ENCODE measurements at places on chromosomes 6 and 20.
A peak's percentile ranks its signal among the peaks of the same experiment; 100 is the strongest.

DNA sequence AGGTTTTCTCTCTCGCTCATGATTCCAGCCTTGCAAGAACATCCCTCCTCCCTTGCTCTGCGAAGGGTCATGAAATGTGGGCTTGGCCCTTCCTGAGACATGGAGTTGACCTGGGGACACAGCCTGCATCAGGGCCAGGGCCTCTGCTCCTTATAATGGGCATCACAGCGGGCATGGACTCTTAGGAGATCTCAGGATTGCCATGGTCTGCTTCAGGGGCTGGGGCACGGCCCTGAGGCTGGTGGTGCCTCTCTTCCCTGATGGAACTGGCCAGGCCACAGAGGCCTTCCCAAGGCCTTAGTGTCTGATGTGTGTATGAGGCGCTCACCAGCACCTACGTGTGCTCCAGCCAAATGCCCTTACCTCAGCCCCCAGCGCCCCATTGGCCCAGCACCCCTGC lies 23.9 kb downstream of the ENTPD6 start:
- no peak for DNase-seq

DNA sequence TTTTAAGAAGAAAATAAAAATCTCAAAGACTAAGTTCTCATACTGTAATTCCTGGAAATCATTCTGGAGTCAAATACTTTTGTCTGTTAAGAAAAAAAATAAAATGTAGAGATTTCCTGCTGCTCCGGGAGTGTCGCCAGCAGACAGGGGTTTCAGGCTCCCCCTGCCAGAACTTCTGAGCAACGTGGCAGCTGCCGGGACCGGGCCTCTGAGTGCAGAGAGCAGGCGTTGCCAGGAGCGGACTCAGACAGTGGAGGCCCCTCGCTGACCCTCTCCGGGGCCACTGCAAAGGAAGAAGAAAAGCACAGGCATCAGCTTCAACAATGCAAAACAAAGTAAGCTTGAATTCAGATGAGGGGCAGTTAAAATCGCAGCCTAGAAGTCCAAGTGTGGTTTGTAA lies 95.5 kb downstream of the THBS2 start:
- DNase-seq = peak; percentile 69

DNA sequence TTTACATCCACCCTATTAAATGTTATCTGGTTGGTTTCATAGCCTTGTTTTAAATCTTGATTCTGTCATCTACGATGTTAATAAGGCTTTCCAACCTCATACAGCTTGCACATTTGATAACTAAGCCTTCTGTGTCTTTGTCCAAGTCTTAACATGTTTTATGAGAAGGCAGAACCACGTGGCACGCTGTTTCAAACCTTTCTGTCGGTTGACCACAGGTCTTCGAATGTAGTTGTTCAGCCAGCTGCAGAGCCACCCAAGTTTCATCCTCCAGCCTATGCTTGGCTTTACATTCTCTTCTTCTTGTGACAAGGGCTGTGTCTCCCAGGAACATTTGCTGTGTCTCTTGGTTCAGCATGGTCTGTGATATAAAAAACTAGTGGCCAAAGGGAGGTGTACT lies 15.7 kb upstream of the SGK2 start:
- DNase-seq = no peak

GRCh38 chr6:24879351-24879750 lies 56.4 kb downstream of the RIPOR2 start:
- DNase-seq = no peak

- no peak for DNase-seq
Observed at GRCh38 chr6:167208819-167209576, 51.2 kb upstream of the GPR31 start.

DNA sequence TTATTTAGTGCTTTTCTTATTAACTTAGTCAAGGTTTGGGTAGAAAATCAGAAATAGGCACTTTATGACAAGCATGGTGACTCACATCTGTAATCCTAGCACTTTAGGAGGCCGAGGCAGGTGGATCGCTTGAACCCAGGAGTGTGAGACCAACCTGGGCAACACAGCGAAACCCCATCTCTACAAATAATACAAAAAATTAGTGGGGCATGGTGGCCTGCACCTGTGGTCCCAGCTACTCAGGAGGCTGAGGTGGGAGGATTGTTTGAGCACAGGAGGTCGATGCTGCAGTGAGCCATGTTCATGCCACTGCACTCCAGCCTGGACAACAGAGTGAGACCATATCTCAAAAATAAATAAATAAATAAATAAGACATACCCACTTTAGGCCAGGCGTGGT lies 51.3 kb upstream of the THEMIS start:
- DNase-seq = no peak

GRCh38 chr6:122571888-122572287 lies 38.3 kb upstream of the PKIB start:
- DNase-seq = no peak

GRCh38 chr6:1396952-1397868 lies 7.8 kb downstream of the FOXF2 start:
- DNase-seq = peak; percentile 82

- DNase-seq = no peak
Observed at GRCh38 chr6:137660296-137660731, 166.1 kb upstream of the OLIG3 start.

DNA sequence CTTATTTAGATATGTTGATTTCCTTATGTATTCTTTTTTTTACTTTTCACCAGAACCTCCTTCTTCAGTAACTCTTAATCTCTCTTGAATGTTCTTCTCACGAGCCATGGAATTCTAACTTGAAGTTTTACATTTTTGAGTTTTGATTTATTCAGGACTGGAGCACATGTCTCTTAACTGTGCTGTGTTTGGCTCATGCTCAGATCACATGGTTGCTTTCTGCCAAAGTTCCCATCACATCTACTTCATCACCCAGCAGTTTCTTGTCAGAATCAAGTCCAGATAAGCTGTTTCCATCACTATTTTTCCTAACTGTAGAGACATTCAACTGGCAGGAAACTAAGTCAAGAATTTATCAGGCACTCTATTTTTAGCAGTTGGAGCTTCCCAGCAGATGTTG lies 31.7 kb downstream of the SLC35A1 start:
- no peak for DNase-seq
